ENCODE measurements at places on chromosomes 4 and X.

- no peak for DNase-seq
These were observed 69.7 kb downstream of the SPIN4 start for GRCh38 chrX:63281465-63281864.

DNA sequence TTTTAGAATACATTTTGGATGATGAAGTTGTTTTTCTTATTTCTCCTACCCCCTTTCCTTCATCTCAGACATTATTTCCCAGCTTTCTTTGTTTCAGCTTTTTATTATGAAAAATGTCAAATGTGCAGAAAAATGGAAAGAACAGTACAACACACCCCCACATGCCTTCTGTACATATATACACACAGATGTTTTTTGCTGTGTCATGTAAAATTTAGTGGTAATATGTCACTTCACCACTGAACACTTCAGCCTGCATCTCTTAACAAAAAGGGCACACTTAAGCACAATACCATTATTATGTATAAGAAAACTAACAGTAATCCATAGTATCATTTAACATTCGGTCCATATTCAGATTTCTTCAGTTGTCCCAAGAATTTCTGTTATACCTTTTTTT lies 37.8 kb downstream of the OCRL start:
- no peak for DNase-seq

- no peak for DNase-seq
These were observed 460.7 kb upstream of the RPS6KA3 start for GRCh38 chrX:20727447-20727846.

GRCh38 chr4:126610933-126611332 lies 1021.8 kb upstream of the INTU start:
- no peak for DNase-seq

- no peak for DNase-seq
These were observed 65.9 kb downstream of the VEGFC start for GRCh38 chr4:176726803-176727202.

DNA sequence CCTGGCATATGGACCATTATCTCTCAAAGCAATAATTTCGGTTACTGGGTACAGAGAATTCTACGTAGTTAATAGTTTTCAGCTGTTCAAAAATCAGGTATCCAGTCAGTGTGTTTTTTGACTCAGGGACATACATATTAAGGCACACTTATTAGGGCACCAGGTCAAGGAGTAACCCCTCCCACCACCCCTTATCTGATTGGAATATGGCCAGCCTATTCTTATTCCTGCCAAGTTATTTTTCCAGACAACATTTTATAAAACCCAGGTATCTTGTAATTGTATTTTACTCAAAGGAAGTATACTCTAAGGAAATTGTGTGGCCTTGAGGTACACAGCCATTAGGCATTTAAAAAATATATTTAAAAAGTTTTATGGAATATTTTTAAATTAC lies 4.3 kb downstream of the ZFX start:
- no peak for DNase-seq
